ENCODE measurements at places on chromosomes 5 and 9.

DNA sequence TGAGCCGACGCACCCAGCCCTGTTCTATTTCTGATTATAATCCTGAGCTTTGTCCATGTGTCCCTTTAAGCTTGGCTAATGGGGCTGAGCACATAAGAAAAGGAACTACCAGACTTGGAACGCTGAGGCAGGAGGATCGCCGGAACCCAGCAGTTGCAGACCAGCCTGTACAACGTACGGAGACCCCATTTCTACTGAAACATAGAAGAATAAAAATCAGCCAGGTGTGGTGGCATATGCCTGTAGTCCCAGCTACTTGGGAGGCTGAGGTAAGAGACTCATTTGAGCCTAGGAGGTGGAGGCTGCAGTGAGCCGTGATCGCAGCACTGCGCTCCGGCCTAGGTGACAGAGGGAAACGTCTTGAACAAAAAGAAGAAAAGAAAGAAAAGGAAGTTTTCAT is 22.3 kb downstream of the TRIM7 start:
- no peak for DNase-seq

- no peak for DNase-seq
These were observed 409.6 kb upstream of the PAPPA start for GRCh38 chr9:115743709-115744605.

DNA sequence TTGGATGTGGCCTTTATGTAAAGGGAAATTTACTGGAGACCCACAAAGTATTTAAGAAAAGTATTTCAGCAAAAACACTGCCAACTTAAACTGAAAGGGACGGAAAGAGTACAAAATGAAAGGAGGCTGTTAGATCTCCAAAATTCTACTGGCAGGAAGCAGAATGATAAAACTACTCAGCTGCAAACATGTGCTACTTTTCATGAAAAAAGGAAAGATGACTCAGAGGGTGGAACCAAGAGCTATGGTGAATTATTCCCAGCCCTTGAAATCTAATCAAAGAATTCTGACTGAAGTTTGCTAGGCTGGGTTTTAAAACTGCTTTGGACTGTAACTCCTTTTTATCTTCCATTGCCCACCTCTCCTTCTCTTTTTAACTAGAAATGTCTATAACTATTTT is 58.6 kb upstream of the ZBED3 start:
- DNase-seq: no peak

DNA sequence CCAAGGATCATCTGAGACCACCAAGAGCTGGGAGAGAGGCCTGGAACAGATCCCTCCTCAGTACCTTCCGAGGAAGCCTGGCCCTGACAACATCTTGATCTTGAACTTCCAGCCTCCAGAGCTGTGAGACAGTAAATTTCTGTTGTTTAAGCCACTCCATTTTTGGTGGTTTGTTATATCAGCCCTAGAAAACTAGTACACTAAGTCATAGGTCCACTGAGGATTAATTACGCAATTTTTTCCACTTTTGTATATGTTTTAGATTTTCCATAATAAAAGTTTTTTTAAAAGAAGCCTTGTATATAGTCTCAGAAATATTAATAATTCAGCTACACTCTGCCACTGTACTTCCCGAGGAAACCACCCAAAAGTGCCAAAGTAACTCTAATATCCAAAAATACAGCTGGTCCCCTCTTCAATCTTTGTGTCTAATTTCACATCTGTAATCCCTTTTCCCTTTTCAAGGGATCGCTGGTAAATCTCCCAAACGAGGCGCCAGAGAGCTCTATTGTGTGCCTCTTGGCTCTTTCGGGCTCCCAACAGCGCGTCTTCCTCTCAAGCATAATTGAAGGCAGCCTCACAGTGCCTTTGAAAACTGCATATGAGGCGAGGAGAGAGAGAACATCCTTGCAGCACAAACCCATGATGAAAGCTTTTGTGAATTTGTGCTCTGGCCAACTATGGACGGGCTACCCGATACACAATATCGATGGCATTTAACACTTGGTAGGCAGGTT is 32.7 kb downstream of the PRUNE2 start:
- no peak for DNase-seq

- no peak for DNase-seq
These were observed 28.4 kb downstream of the TENT2 start for GRCh38 chr5:79640571-79641055.

DNA sequence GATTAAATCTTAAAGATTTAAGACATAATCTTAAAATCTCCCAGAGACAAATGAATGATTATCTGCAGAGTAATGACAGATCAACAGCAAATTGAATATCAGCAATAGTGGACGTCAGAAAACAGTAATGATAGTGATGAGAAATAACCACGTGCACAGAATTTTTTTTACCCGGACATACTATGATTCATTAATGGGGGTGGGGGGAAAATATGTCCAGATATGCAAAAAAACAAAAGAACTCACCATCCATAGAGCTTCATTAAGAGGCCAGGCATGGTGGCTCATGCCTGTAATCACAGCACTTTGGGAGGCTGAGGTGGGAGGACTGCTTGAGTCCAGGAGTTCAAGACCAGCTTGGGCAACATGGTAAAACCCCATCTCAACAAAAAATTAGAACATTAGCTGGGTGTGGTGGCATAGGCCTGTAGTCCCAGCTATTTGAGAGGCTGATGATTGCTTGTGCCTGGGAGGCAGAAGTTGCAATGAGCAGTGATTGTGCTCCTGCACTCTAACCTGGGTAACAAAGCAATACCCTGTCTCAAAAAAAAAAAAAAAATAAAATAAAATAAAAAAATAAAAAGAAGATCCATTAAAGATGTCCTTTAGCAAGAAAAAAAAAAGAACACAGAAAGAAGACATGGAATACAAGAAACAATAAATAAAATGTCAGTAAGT is 30.9 kb upstream of the SHOC1 start:
- no peak for DNase-seq

DNA sequence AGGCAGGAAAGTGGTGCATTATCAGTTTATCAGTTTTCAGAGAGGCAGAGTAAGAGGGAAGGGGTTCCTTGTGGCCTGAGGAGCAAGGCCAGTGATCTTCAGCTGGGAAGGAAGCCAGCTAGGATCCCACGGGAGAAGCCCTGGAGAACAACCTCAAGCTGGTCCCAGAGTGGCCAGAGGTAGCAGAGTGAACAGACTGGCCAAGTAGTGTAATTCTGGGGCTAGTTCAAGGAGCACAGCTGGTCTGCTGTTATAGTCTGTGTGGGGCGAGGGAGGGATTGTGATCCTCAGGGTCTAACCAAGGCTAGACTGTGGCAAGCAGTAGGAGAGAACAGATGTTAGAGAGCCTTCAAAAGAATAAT is 164.6 kb downstream of the CARTPT start:
- no peak for DNase-seq

- no peak for DNase-seq
These were observed 331.9 kb upstream of the RFX3 start for GRCh38 chr9:3857673-3858072.

DNA sequence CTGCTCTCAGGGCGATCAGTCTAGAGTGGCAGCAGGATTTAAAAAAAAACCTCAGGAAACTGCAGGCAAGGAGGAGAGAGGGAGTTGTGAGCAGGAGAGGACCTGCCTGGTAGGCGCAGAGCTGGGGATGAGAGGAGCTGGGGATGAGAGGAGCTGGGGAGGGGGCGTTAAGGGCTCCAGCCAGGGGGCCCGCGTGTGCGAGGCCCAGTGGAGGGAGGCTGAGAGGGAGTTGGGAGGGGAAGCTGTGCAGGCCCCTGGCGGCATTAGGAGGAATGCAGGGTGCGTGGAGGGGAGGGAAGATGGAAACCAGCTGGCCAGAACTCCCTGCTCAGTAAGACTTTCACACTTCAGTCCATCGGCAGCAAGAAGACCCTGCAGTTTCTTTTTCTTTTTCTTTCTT is 45.2 kb upstream of the HMCN2 start:
- no peak for DNase-seq

GRCh38 chr9:129693741-129694140 is 28.3 kb downstream of the PRRX2 start:
- DNase-seq: no peak

DNA sequence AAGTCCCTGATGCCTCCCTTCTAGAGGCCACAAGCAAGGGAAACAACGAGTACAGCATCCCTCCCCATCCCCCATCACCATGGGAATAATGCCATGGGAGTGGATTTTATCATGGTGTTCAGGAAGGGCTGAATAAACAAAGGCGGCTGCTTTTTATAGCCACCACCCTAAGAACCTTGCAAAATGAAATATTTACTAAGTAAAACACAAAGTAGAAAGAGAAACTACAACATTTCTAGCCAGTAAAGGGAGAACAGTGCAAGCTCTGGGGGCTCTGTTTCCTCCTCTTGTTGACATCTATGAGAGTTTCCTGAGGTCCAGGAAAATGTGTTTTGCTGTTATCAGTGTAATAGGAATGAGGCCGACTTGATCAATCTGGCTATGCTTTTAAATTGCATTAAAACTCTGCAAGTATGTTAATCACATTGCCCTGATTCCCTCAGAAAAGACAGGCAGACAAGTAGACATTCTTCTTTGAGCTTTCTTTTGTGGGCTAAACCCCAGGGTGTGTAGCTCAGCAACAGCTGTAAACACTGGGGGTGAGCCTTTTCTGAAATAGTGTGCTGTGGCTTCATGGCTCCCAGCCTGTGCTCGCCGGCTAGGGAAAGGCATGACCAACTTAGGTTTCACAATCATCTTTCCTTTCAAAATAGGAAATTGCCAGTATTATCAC is 31.1 kb downstream of the SV2C start:
- no peak for DNase-seq

DNA sequence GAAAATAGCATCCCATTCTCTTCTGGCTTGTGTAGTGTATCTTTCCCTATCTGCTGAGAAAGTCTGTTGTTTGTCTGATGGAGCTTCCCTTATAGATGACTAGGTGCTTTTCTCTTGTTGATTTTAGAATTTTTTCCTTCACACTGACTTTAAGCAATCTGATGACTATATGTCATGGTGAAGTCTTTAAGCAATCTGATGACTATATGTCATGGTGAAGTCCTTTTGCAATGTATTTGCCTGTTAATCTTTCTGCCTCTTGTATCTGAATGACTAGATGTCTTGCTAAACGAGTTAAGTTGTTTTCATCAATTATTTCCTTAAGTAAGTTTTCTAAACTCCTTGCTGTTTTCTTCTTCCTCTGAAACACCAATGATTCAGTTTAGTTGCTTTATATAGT is 80.5 kb downstream of the RNF130 start:
- DNase-seq: no peak

DNA sequence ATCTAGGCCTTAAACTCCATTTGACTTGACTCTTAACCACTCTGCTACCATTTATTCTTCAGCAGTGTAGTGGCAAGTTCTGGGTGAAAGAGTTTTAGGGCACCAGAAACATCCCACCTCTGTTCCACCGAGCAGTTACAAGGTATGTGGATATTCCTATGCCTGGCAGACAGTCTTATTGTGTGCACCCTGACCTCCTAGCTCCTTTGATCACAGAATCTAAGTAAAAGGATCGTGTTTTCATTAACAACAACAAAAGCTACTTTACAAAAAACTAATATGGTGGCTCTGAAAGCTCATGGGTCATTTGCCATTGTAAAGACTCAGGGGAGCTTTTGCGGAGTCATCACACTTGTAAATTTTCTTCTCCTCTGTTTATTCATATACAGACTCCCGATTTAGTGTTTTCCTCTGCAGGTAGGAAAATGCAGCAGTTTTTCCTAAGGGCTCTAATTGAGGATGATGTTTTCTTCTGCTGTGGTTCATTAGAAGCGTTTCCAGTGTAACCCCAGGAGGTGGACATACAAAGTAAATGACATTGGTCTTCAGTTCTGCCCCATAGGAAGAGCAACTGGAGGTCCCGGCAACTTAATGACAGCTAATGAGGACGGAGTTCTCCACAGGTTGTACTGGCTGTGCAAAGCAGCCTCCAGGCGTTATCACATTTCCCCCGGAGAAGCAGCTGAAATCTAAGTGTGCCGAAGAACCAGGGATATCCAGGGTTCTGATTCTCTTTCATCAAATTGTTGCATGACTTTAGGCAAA is 78.2 kb downstream of the ATP10B start:
- DNase-seq: no peak

GRCh38 chr9:130118841-130119518 is 53.2 kb upstream of the NCS1 start:
- no peak for DNase-seq

GRCh38 chr5:169798906-169799660 is 162.0 kb downstream of the DOCK2 start:
- DNase-seq: no peak

- DNase-seq: no peak
These were observed 38.3 kb upstream of the TRMT10B start for GRCh38 chr9:37715260-37715659.

GRCh38 chr9:73573235-73573634 is 421.6 kb downstream of the ANXA1 start:
- DNase-seq: no peak

DNA sequence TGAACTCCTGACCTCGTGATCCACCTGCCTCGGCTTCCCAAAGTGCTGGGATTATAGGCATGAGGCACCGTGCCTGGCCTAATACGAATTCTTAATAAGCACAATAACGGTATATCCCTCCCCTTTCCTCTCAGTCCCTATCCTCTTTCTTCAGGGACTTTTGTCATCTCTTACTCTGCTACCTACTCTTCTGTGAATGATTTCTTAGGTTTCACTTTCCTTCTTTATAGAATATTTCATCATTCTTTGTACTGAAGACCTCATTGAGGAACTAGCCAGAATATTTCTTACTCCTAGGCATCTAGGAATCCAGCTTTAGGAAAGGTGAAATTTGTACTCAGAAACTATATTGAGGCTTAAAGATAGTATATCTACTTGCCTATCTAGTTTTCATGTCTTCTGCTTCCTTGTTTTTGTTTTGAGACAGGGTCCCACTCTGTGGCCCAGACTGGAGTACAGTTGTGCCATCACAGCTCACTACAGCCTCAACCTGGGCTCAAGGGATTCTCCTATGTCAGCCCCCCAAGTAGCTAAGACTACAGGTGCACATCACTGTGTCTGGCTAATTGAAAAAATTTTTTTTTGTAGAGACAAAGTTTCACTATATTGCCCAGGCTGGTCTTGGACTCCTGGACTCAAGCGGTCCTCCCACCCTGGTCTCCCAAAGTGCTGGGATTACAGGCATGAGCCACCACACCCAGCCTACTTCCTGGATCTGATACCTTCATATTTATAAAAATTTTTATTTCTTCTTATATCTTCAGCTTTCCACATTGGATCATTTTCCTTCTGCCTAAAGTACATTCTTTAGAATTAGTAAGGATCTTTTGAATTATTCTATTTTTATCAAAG is 69.7 kb downstream of the GPBP1 start:
- DNase-seq: no peak
